ENCODE measurements at places on chromosomes 5 and 9.

DNA sequence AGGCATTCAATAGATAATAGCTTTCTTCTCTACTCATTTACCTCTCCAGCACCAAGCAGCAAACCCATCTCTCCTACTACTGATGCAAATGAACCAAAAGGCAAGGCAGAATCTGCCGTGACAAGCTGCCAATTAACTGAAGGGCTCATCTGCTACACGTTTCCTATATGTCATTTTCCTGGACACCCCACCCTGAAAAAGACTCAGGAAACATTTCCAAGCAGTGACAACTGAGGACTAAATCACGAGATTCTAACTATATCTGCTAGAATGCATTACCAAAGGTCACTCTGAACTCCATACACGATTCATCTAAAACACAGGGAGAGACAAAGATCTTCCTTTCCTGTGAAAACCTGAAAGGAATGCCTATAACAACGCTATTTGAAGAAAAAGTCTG, 12.9 kb downstream of the PLPP1 start:
- no peak for DNase-seq

- no peak for DNase-seq
These were observed 177.1 kb downstream of the CPLANE1 start for GRCh38 chr5:37071901-37072581.

- no peak for DNase-seq
These were observed 26.0 kb upstream of the CNOT6 start for GRCh38 chr5:180467989-180468731.

GRCh38 chr5:61026004-61026403, 81.0 kb downstream of the NDUFAF2 start:
- DNase-seq: no peak

GRCh38 chr5:177476531-177477233, 3.2 kb upstream of the DBN1 start:
- DNase-seq: no peak

DNA sequence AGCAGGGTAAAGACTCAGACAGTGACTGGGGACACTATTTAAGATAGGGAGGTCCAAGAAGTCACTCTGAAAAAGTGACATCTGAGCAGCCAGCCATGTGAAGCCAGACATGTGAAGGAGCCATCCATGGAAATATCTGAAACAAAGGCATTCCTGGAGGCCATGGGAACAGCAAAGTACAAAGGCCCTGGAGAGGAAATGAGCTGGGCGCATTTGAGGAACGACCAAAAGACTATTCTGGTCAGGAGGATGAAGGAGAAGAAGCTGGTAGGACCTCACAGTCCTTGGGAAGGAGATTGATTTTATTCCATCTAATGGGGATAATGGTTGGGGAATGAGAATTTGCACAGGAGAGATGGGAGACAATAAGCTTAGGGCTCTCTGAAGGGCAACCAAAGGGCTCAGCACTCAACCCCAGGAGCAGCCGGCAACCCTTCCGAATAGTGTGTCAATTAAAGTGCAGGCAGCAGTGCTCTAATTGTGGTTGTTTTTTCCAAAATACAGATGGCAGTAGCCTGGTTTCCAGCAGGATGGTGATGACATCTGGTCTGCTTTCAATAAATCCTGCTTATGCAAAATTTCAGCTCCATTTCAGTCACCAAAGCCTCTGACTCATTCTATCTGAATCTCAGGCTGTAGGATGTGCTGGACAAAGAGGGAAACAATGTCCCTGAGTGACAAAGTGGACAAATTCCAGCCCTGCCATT, 26.7 kb downstream of the FOXI1 start:
- no peak for DNase-seq

DNA sequence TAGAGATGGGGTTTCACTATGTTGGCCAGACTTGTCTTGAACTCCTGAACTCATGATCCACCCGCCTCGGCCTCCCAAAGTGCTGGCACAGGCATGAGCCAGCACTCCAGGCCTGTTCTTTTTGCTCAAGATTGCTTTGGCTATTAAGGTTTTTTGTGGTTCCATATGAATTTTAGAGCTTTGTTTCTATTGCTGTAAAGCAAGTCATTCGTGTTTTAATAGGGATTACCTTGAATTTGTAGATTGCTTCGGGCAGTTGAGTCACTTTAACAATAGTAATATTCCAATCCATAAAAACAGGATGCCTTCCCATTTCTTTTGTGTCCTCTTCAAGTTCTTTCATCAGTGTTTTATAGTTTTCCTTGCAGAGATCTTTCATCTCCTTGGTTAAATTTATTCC, 22.1 kb downstream of the C6 start:
- no peak for DNase-seq

DNA sequence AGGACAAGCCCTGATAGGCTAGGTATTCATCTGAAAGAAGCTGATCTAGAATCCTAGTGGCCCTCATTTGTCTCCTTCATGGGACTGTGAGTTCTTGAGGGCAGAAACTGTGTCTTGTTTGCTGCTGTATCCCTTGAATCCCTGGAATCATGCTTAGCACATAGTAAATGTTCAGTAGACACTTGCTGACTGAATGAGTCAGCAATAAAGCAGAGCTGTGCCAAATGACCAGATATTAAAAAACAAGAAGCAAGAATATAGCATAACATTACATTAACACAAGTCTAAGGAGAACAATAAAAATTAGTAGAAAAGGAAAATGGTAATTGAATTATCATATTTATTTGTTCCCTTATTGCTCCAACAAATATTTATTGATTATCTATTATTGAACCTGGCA, 420.5 kb downstream of the ZSWIM6 start:
- DNase-seq: no peak

DNA sequence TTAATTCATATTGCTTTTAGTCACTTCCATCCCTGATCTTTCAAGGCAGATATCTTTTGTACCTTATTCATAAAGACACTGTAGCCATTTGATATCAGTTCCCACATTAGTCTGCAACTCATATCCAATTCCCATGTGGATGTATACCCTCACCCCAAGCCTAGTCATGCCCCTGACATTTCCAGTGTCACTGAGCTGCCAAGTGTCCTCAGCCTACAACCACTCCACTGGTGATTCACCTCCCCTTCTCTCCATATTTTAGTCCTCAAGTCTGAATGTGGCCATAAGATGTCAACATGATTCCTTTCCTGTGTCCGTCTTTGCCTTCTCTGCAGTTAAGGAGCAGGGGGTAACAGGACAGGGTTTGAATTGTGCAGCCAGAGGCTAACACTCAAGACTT, 346.9 kb downstream of the RAB3C start:
- DNase-seq: no peak

GRCh38 chr9:121785673-121786542, 134.5 kb downstream of the DAB2IP start:
- no peak for DNase-seq

- no peak for DNase-seq
These were observed 185.3 kb downstream of the AUH start for GRCh38 chr9:91176426-91176825.

- DNase-seq: no peak
These were observed 480.3 kb upstream of the SEMA6A start for GRCh38 chr5:117054911-117055310.

DNA sequence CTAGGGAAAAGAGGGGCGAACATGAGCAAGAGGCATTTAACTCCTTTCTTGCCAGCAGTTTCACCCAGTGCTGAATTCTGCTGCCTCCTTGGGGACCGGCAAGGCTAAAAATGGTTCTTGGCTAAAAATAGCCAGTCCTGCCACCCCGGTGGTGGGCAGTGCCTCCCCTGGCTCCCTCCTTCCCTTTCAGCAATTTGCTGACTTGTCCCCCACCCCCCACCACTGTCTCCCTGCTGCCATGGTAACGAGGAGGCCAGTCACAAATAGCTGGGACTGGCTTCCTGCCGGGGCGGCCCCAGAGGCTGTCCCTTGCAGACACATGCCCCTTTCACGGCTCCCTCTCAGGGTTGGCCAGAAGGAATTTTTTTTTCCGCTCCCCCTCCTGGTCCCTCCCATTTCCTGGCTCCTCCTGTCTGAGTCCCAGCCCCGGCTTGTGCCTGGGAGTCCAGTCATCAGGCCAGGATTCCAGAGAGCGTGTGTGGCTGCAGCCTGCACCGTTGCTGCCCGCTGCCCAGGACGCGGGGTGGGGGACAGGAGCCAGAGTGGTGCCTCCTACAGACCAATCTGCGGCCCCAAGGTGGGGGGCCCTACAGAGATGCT, 130.3 kb downstream of the RGS3 start:
- DNase-seq: peak; percentile 40

DNA sequence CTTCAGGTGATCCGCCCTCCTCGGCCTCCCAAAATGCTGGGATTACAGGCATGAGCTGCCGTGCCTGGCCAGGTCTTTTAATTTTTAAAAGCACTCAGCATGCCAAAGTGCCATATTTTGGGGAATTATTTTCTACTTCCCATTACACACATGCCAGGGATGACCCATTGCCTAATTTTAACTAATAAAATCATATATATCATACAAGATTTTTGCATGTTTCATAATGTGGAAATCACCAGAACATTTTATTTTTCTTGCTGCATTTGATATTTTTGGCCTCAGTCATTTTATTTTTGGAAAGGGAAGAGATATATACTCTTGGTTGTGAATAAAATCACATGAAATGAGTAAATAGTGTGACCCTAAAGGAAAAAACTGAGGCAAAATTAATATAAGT, 45.3 kb upstream of the TENT2 start:
- DNase-seq: no peak

GRCh38 chr9:86838519-86839497, 108.5 kb downstream of the GAS1 start:
- no peak for DNase-seq

- peak; percentile 21 for DNase-seq
These were observed 93.5 kb downstream of the PHF2 start for GRCh38 chr9:93669958-93670207.

GRCh38 chr5:65651144-65651543, 26.3 kb downstream of the SHLD3 start:
- DNase-seq: no peak

- no peak for DNase-seq
These were observed 178.2 kb upstream of the ATP10B start for GRCh38 chr5:161030229-161030628.

DNA sequence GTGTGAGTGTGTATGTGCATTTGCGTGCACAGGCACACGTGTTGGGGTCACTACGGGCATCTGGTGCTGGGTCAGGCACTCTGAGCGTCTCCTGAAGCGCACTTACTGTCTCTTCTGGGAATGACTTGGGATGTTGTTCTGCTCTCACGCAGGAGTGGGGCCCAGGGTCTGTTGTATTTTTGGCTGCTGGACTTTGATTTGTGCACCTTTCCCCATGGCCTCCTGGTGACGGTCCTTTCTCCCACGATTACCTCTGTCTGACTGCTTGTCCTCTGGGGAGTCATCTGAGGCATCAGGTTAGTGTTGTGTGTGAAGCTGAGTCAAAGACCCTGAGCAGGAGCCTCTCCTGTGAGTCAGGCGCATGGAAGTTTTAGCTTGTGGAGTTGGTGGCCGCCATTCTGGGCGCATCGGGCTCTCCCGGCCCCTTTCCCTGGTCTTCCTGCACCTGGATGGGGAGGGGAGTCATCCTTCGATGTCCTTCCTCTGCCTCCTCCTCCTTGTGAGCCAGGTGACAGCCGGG, 62.1 kb downstream of the RXRA start:
- DNase-seq: no peak

DNA sequence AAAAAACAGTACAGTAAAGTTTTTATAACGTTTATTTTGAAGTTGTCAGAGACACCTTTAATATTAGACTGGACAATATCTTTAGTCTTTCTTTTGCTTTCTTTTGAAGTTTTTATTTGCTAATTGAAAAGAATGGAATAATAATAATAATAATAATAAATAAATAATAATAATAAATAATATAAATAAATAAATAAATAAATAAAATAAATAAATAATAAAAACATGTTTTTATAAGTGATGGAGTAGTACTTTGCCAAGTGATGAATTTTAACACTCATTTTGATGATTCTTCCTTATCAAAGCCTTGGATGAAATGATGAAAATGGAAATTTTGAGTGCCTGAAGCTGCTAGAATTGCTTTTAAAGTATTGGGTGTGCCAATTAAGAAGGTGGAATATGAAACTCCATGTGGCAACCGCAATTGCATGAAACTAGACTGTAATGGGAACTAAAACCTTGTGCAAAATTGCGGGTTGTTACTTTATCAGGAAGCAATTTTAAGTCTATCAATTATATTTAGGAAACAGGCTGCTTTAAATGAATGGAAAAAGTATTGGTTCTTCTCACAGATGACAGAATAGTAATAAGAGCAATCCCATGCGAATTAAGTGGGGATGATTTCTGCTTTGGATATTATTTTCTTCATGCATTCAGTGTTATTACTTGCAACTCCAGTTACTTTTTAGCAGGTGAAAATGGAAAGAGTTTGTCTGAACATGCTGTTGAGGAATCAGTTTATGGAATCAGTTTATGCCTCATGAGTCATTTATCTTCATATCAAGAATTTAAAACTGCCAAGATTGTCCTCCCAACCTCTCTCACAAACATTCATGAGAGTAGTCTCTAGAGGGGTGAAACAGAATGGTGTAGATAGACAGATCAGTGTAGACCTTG, 4.6 kb downstream of the ANXA1 start:
- peak; percentile 3 for DNase-seq

GRCh38 chr5:1246711-1247431, 21.7 kb downstream of the SLC6A18 start:
- peak; percentile 47 for DNase-seq

- no peak for DNase-seq
These were observed 24.9 kb downstream of the SHB start for GRCh38 chr9:38043931-38044623.

GRCh38 chr5:75473463-75473862, 38.0 kb downstream of the CERT1 start:
- no peak for DNase-seq

- DNase-seq: no peak
These were observed 2.6 kb upstream of the GZMK start for GRCh38 chr5:55021410-55021809.

DNA sequence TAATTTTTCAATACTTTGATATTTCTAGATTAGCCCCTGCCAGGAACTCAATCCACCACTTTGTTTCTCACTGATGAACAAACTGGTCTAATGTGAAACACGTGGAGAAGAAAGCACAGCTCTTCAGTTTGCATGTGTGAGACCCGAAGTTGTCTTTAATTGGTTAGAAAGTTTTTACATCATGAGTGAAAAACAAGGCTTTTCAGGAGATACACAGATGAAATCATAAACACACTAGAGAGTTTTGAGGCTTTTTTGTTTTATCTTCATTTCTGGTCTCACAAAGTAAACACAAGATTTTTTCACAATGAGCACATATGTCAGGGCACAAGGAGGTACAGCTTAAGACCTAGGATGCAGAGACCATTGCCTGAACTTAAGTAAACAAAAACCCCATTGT, 84.5 kb upstream of the MOCS2 start:
- no peak for DNase-seq

DNA sequence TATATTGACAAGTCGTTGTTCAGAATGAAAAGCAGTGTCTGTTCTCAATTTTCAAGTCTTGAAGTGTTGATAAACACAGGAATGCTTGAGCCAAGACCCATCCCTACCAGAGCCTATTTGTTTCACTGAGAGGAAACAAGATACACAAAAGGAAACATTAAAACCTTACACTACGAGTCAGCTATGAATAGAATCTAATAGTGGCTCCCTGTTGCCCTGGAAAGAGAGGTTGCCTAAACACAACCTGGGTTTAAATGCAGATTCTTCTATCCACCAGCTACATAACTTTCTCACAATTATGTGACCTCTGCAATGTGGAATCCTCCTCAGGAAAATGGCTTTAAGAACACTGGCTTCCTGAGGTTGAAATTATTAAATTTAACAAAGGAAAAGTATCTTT, 29.1 kb upstream of the BNC2 start:
- DNase-seq: no peak

- DNase-seq: no peak
These were observed 263.5 kb upstream of the PTPRD start for GRCh38 chr9:10876333-10876732.

All from erythroblast (primary cell).